ENCODE measurements at places on chromosomes 1 and 21.

DNA sequence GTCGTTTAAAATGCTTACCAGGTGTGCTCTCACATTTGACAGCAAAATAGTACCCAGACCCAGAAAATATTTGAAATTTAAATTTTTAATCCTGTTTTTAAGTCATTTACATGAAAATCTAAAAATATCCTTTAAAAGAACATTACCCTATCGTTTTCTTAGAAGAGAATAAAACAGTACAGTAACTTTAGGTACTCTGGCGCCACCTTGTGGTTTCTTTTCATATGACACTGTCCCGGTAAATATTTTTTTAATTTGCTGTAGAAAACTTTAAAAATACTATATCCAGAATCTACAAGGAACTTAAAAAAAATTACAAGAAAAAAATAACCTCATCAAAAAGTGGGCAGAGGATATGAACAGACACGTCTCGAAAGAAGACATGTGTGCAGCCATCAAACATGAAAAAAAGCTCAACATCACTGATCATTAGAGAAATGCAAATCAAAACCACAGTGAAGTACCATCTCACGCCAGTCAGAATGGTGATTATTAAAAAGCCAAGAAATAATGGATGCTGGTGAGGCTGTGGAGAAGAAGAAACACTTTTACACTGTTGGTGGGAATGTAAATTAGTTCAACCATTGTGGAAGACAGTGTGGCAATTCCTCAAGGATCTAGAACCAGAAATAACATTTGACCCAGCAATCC, 129.2 kb downstream of the RGS21 start:
- DNase-seq, result no peak

GRCh38 chr1:74396933-74397332, 115.5 kb downstream of the LRRC53 start:
- no peak for DNase-seq

DNA sequence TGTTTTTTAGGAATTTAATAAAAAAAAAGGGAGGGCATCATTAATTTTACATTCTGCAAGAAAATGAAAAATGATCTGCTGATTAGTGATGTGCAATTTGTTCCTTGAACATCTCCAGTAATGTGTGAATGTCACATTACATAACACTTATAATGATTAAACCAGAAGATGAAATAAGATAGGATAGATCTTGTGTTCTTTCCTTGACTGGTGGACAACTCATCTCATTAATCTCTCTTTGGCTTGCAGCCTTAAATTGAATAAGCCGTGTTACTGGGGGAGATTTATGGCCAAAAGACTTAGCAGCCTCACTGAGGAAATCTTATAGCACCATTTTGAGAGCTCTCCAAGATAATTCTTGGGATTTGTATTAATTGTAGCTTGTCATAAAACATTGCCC, 217.2 kb downstream of the ST6GALNAC3 start:
- no peak for DNase-seq

GRCh38 chr1:66852870-66853269, 51.8 kb upstream of the INSL5 start:
- DNase-seq, result no peak

DNA sequence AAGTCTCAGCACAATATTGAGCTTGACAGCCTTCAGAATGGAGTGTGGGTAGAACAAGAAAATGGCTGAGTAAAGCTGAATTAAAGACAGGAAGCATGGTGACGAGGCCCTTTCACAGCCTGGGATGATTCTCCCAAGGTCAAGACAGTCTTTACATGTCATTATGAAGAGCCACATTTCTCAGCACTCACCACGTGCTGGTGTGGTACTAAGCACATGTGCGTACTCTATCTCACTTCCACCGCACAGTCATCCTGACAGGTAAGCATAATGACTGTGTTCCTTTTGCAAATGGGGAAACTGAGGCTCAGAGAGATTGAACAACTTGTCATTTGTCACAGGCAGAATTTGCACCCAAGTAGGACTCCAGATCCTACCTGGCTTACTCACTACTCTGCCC, 92.8 kb upstream of the COA6 start:
- no peak for DNase-seq

GRCh38 chr21:46194374-46195334, 10.4 kb upstream of the SPATC1L start:
- DNase-seq, result no peak

- no peak for DNase-seq
Measured at GRCh38 chr1:40895601-40896000, 33.4 kb upstream of the CITED4 start.

DNA sequence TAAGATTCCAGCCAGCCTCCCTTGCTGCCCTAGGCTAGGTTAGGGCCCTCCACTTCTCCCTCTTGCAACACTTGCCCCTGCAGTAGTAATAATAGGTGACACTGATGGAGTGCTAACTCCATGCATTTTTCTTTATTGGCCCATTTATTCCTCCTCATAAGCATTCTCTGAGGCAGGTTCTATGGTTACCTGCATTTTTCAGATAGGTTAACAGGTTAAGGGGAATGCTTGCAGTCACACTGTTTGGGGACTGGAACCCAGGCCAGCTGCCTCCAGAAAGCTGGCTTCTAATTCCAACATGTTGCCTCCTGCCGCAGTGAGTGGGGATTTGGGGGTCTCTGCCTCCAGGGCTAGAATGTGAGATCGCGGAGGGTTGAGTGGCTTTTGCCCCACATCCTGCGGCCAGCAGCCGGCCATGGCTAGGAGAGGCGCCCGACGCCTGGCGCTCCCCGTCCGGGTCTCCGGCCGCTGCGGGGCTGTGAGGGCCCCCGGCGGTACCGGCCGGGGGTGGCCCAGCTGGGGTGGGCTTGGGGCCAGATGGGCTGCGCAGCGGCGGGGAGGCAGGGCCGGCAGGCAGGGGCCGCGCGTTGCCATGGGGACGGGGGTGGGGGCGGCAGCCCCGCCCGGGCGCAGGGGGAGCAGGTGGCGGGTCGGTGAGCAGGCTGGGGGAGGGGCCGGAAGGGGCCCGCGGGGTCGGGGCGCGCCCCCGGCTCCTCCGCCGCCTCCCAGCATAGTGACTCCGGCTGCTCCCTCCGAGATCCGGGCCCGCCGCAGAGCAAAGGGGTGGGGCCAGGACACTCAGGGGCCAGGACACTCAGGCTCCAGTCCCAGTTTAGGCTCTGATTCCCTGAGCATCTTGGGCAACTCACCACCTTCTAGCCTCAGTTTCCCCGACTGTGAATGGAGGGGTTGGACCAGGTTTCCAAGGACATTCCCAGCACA, 68.4 kb upstream of the SSBP3 start:
- no peak for DNase-seq

DNA sequence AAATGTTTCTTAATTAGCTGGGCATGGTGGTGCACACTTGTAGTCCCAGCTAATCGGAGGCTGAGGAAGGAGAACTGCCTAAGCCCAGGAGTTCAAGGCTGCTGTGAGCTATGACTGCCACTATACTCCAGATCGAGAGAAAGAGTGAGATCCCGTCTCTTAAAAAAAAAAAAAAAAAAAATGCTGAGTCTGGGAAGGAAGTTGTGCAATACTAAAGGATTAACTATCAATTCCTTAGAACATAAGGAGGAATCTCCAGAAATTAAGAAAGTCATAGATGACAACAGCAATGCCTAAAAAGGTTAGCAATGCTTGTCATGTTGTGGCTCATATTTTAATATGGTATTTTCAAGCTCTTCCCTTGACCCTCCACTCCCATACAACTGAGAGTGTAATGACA, 5.3 kb downstream of the LUZP1 start:
- no peak for DNase-seq

DNA sequence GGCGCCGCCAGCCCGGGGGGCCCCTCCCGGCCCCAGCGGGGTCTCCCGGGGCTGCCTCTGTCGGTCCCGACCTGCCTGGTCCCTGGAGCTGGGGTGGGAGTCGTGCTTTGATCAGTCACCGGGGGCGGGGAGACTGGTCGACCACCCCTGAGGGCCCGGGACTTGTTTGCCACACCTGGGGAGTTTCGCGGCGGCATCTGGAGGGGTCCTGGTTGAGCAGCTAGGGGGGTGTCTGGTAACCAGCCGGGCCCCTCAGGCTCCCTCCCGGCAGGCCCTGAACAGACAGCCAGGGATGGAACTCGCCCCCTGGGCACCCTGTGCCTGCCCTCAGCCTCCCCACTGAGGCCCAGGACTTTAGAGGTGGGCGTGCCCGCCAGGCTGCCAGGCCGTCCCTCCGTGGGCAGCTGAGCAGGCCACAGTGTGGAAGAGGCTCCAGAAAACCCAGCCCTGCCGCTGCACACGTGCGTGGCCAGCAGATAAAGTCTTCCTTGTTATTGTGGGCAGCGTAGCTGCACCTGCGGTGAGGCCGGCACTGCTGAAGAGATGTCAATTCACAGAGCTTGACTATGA, 13.3 kb upstream of the SAMD11 start:
- DNase-seq, result no peak

GRCh38 chr1:112701227-112702066, 5.5 kb downstream of the RHOC start:
- DNase-seq, result no peak

DNA sequence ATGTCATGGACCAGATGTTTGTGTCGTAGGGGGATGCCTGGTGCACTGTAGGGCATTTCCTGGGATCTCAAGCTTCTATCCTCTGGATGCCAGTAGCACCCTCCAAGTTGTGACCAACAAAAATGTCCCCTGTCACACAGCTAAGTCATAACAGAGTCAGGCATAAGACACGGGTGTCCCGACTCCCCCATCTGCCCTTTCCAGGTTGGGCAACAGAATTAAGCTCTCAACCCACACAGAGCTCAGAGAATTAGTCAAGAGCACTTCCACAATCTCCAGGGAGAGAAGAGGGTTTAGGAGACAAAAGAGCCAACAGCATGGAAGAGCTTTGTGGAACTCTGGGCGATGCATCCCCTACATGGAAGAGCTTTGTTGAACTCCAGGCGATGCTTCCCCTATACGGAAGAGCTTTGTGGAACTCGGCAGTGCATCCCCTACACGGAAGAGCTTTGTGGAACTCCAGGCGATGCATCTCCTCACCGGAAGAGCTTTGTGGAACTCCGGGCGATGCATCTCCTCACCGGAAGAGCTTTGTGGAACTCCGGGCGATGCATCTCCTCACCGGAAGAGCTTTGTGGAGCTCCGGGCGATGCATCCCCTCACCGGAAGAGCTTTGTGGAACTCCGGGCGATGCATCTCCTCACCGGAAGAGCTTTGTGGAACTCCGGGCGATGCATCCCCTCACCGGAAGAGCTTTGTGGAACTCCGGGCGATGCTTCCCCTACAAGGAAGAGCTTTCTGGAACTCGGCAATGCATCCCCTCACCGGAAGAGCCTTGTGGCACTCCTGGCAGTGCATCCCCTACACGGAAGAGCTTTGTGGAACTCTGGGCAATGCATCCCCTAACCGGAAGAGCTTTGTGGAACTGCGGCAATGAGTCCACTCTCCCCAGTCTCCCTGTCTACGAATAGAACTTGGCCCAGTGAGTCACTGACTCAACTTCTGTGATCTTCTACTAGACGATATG, 422.7 kb downstream of the KIF26B start:
- DNase-seq, result no peak

GRCh38 chr21:35628316-35628715, 432.0 kb downstream of the SETD4 start:
- no peak for DNase-seq

GRCh38 chr21:45421846-45422775, 17.1 kb downstream of the COL18A1 start:
- no peak for DNase-seq

All from epithelial cell of proximal tubule (primary cell).